Muscle of back (tissue), 13 donors: ENCODE measurements at places on chromosomes 1 and 21. TPM values are rescaled to one million over a fixed set of nuclear protein-coding genes. Genes with fewer than 3 reads are reported as not detected.
A peak's percentile ranks its signal among the peaks of the same experiment; 100 is the strongest.

STUM gene
- 15.0 TPM for polyA plus RNA-seq

DNA sequence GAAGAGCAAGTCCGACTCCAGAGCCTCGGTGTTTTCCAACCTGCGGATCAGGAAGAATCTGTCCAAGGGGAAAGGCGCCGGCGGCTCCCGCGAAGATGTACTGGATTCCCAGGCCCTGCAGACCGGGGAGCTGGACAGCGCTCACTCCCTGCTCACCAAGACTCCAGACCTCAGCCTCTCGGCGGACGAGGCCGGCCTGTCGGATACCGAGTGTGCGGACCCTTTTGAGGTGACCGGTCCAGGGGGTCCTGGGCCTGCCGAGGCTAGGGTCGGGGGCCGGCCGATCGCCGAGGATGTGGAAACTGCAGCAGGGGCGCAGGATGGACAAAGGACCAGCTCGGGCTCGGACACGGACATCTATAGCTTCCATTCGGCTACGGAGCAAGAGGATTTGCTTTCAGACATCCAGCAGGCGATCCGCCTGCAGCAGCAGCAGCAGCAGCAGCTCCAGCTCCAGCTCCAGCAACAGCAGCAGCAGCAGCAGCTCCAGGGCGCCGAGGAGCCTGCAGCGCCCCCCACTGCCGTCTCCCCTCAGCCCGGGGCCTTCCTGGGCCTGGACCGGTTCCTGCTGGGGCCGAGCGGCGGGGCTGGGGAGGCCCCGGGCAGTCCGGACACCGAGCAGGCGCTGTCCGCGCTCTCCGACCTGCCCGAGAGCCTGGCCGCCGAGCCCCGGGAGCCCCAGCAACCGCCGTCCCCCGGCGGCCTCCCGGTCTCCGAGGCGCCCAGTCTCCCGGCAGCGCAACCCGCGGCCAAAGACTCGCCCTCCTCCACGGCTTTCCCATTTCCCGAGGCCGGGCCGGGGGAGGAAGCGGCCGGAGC lies 827 bp downstream of the FMN2 start:
- peak; percentile 44 for DNase-seq

DNA sequence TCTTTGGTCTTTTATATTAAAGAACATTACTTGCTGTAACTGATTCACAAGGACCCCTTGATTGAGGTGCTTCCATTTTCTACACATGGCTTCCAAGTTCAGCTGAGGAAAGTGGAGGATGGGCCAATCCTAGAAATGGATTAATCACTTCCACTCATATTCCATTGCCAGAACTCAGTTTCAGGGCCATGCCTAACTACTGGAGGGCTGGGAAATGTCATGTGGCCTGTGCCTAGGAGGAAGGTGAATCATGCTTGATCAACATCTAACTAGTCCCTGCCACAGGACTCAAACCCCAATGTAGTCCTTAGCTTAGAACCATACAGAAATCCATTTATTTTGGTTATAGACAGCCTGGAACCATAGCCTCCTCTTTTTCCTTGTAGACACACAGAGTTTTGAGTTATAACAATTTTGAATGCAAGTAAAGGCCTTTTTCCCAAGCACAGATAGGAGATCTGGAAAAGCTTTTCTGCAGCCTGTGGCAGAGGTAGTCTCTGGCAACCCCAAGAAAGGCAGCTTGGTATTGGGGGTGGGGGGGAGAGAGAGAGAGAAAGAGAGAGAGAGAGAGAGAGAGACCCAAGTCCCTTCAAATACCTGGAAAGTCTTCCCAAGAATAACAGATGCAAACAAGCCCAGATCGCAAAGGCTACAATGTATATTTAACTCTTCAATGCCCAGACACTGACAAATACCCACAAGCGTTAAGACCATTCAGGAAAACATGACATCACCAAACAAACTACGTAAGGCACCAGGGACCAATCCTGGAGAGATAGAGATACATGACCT lies 12.5 kb downstream of the MAST2 start:
- no peak for DNase-seq

GRCh38 chr1:66834926-66835325 lies 33.9 kb upstream of the INSL5 start:
- DNase-seq: no peak
